ENCODE measurements at places on chromosomes 7 and 10.

- DNase-seq = no peak
These were observed 147.0 kb upstream of the PCGF5 start for GRCh38 chr10:91073286-91073979.

DNA sequence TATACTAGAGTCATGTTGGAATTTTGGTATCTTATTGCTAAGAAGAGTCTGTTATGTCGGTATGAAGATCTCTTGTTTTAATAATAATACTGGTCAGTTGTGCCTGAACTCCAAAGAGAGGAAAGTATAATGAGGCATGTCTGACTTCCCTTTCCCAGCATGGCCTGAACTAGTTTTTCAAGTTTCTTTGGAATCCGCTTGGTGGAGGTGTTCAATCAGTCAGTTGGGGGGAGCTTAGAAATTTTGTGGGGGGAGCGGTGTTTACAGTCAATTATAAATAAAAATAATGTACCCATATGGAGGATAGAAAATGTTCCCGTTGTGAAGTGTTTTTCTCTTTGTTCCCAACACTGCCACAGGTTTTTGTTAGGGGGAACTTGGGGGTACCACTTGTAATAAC is 1.5 kb upstream of the TRDMT1 start:
- no peak for DNase-seq

DNA sequence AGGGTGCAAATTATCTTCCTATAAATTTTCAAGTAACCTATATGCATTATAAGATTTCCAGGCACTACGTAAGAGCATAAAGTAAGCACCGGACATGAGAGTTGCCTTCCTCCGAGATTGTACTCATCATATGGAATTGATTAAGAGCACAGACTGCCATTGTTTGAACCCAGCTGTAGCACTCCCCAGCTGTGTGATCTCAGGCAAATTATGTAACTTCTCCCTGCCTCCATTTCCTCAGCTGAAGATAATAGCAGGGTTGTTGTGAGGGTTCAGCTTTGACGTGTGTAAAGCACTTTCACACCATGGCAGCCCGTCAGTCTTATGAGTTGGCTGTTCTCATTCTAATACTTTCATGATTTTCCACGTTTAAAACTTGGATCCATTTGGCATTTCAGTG is 122.6 kb downstream of the ITIH5 start:
- peak; percentile 29 for DNase-seq

DNA sequence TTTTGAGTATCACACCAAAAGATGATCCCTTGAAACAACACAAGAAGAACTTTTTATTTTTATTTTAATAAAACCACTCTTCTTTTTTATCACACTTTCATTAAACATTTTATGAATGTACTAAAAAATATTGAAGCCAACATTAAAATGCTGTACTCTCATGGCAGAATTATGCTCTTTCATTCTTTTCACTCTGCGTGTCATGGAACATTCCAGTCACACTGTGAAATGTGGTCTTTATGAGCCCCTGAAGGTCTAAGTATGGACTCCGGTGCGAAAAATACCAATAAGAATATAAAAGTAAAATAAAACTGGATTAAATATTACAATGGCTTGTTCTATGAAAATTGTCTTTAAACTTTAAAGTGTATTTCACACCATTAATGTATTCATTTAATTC is 148.4 kb downstream of the TMEM26 start:
- no peak for DNase-seq

- peak; percentile 39 for DNase-seq
These were observed 7.4 kb downstream of the APBB1IP start for GRCh38 chr10:26445411-26446031.

DNA sequence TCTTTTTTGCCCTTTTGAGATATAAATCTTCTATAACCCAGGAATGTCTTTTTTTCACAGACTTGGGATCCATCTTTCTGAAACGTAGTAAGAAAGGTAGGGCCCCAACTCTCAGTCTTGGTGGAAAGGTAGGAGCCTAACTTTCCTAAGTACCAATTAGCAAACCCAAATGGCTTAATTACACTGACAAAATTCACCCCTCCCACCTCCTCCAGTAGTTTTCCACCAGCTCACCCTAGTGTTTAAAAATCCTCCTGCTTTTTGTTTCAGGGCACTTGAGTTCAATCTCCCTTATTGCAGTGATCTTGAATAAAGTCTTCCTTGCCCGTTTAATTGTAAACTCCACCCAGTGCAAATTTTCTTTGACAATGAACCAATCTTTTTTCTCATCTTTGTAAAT is 600.0 kb downstream of the PHTF2 start:
- no peak for DNase-seq
